ENCODE measurements at places on chromosomes 6 and 20. TPM values are rescaled to one million over a fixed set of nuclear protein-coding genes. Genes with fewer than 3 reads are reported as not detected.

The SLC17A1 gene
- total RNA-seq = not detected

The SNX5 gene
- total RNA-seq = 298 TPM

The ZNF341 gene
- total RNA-seq = 3.0 TPM

The MED20 gene
- 31.5 TPM for total RNA-seq

The KIF25 gene
- not detected for total RNA-seq

The PAX1 gene
- total RNA-seq = not detected

The CD40 gene
- 12.1 TPM for total RNA-seq

The MTG2 gene
- 31.5 TPM for total RNA-seq

The DBNDD2 gene
- total RNA-seq = not detected

The HRH3 gene
- not detected for total RNA-seq

The IMPG1 gene
- total RNA-seq = not detected

The UNC93A gene
- total RNA-seq = not detected

The HTR1E gene
- total RNA-seq = not detected

The RNGTT gene
- 33.2 TPM for total RNA-seq

GRCh38 chr6:51678274-51678673 is 409.1 kb downstream of the PKHD1 start:
- no peaks in the 10 kb centered on the region for H3K27me3 ChIP-seq
- no peak overlapping the region for H3K27ac ChIP-seq
- H3K4me3 ChIP-seq = no peak overlapping the region
- DNase-seq = no peak
- H3K36me3 ChIP-seq = no peaks in the 10 kb centered on the region
- no peaks in the 10 kb centered on the region for H3K4me1 ChIP-seq

DNA sequence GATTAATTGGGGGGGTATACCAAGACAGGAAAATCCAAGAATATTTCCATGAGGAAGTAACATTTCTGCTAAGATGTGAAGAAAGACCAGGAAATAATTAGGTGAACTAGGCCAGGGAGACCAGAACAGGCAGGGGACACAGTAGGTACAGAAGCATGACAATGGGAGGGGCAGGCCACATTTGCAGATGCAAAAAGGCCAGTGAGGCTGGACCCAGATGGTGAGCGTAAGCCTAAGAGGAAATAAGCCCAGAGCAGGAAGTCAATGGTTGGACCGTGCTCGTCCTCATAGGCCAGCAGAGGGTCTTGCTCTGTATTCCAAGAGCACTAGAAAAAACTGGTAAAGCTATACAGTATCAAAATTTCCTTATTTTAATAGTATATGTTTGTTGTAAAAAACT is 9.4 kb downstream of the CEP162 start:
- no peak for DNase-seq
- H3K27me3 ChIP-seq = no peaks in the 10 kb centered on the region
- H3K36me3 ChIP-seq = no peaks in the 10 kb centered on the region
- H3K4me3 ChIP-seq = no peak overlapping the region
- no peak overlapping the region for H3K27ac ChIP-seq

GRCh38 chr6:28264834-28265401 is 2.0 kb upstream of the ZSCAN26 start:
- no peaks in the 10 kb centered on the region for H3K27me3 ChIP-seq
- H3K4me3 ChIP-seq = no peak overlapping the region
- no peak overlapping the region for H3K27ac ChIP-seq

GRCh38 chr6:33279971-33280511 is 3.1 kb downstream of the B3GALT4 start:
- no peaks in the 10 kb centered on the region for H3K27me3 ChIP-seq
- peaks cover 43% of the 10 kb centered on the region for H3K4me1 ChIP-seq
- no peak overlapping the region for H3K27ac ChIP-seq
- H3K4me3 ChIP-seq = no peak overlapping the region
- peak; percentile 56 for DNase-seq
- H3K36me3 ChIP-seq = peaks cover 21% of the 10 kb centered on the region

- H3K27ac ChIP-seq = no peak overlapping the region
- no peaks in the 10 kb centered on the region for H3K4me1 ChIP-seq
- no peak for DNase-seq
- H3K36me3 ChIP-seq = no peaks in the 10 kb centered on the region
- H3K4me3 ChIP-seq = no peak overlapping the region
Observed at GRCh38 chr6:136609873-136610706, 59.9 kb upstream of the MAP7 start.

GRCh38 chr6:148311966-148312669 is 30.5 kb upstream of the SASH1 start:
- no peaks in the 10 kb centered on the region for H3K27me3 ChIP-seq
- H3K36me3 ChIP-seq = no peaks in the 10 kb centered on the region
- no peak overlapping the region for H3K4me3 ChIP-seq
- DNase-seq = no peak
- no peaks in the 10 kb centered on the region for H3K4me1 ChIP-seq

- H3K27me3 ChIP-seq = no peaks in the 10 kb centered on the region
- H3K27ac ChIP-seq = no peak overlapping the region
- H3K4me3 ChIP-seq = no peak overlapping the region
- no peaks in the 10 kb centered on the region for H3K4me1 ChIP-seq
- no peaks in the 10 kb centered on the region for H3K36me3 ChIP-seq
Observed at GRCh38 chr6:70312165-70312745, 9.4 kb upstream of the COL9A1 start.

DNA sequence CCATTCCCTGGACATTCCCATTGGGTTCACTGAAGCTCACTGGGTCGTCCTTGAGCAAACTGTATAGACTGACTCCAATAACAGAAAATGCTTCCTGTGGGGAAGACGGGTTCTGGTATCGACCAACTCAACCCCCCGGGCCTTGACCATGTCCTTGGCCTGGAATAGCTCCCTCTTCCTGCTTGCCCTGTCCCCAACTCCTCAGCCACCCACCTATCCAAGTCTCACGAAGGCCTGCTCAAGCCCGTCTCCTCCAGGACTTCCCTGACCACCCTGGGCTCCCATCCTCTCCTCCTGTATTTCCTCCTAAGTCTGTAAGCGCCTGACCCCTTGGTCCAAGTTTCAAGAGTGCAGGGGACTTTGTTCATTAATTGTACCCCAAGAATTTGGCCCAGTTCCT is 2.8 kb upstream of the HMGA1 start:
- no peaks in the 10 kb centered on the region for H3K27me3 ChIP-seq
- H3K4me1 ChIP-seq = peaks cover 17% of the 10 kb centered on the region
- DNase-seq = no peak
- H3K36me3 ChIP-seq = peaks cover 6% of the 10 kb centered on the region
- H3K4me3 ChIP-seq = no peak overlapping the region
- H3K27ac ChIP-seq = no peak overlapping the region

DNA sequence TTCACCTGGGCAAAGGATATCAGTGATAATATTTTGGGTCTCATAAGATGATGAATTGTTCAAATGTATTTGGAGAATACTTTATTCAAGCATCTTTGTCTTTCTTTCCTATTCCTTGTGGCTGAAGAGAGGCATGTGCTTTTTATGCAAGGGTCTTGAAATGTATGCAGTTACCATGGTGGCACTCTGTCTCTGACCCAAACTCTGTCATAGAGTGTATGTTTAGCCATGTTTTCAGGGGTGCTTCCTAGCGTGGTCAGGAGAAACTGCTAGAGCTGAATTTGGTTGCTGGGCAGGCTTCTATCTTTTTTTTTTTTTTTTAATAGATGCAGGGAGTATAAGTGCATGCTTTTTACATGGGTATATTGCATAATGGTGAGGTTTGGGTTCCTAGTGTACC is 15.4 kb downstream of the UST start:
- no peak overlapping the region for H3K27ac ChIP-seq
- DNase-seq = no peak
- H3K4me3 ChIP-seq = no peak overlapping the region
- peaks cover 2% of the 10 kb centered on the region for H3K27me3 ChIP-seq
- H3K4me1 ChIP-seq = peaks cover 27% of the 10 kb centered on the region
- H3K36me3 ChIP-seq = no peaks in the 10 kb centered on the region

- H3K36me3 ChIP-seq = no peaks in the 10 kb centered on the region
- H3K4me1 ChIP-seq = peaks cover 15% of the 10 kb centered on the region
- DNase-seq = peak; percentile 72
- peak overlapping the region; percentile 78 for H3K4me3 ChIP-seq
- H3K27me3 ChIP-seq = no peaks in the 10 kb centered on the region
Observed at GRCh38 chr6:35343092-35343834, 905 bp downstream of the PPARD start.

DNA sequence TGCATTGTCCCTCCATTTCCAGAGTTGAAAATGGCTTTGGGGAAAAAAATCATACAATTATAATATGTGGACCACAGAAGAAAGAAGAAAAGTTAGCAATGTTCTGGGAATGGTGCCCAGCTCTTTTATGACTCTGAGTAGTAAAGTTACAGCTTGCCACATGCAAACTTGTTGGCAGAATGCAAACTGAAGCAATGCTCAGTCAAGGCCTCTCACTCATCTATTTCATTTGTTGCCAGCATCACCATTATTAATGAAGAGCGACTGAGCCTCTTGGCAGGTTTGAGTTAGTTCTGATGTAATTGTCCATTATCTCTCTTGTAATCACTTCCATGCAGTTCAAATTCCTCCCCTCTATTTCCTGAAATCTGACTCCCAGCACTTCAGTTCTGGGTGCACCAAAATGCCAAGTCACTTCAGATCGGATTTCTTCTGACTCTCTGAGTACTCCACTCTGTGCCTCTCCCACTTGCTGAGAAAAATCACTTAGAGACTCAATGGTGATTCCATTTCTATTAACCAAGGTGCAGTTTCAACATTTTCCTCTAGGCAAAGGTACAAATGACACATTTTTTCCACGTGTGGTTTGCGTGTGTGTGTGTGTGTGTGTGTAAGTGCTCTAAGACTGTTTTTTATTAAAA is 154.4 kb upstream of the STMND1 start:
- H3K36me3 ChIP-seq = no peaks in the 10 kb centered on the region
- no peak overlapping the region for H3K27ac ChIP-seq
- no peaks in the 10 kb centered on the region for H3K4me1 ChIP-seq
- DNase-seq = no peak

DNA sequence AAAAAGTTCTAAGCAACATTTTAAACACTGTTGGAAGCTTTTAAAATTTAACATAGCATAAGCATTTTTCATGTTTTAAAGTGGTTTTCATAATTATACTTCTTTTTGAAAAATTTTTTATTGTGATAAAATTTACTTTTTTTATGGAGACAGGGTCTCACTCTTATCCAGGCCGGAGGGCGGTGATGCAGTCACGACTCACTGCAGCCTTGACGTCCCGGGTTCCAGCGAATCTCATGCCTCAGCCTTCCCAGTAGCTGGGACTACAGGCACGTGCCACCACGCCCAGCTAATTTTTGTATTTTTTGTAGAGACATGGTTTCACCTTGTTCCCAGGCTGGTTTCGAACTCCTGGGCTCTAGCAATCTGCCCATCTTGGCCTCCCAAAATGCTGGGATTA is 46.1 kb upstream of the TULP4 start:
- H3K4me3 ChIP-seq = no peak overlapping the region
- H3K4me1 ChIP-seq = peaks cover 54% of the 10 kb centered on the region
- H3K27me3 ChIP-seq = no peaks in the 10 kb centered on the region

GRCh38 chr6:3775847-3776246 is 24.3 kb upstream of the PXDC1 start:
- H3K27ac ChIP-seq = no peak overlapping the region
- no peaks in the 10 kb centered on the region for H3K36me3 ChIP-seq
- DNase-seq = no peak
- no peaks in the 10 kb centered on the region for H3K4me1 ChIP-seq
- no peaks in the 10 kb centered on the region for H3K27me3 ChIP-seq
- no peak overlapping the region for H3K4me3 ChIP-seq

DNA sequence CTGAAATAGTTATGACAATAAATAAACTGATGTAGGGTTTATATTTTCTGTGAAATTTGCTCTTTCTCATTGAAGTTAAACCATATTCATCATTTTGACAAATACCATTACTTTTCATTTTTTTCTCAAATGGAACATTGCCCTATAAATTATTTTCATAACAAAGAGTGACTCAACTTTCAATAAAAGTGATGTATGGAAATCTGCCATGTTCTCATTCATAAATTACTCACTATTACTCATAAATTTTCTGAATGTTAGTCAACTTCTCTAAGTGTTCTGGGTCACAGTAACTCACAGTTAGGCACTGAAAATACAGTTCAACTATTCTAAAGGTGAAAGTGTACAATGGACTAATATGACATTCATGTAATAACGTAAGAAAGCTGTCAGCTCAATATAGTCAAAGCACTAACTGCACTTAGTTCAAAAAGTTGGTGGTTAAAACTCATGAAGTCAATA is 19.0 kb upstream of the STX11 start:
- H3K36me3 ChIP-seq = no peaks in the 10 kb centered on the region
- no peaks in the 10 kb centered on the region for H3K4me1 ChIP-seq
- no peaks in the 10 kb centered on the region for H3K27me3 ChIP-seq
- no peak overlapping the region for H3K4me3 ChIP-seq
- H3K27ac ChIP-seq = no peak overlapping the region

- H3K36me3 ChIP-seq = no peaks in the 10 kb centered on the region
- H3K27me3 ChIP-seq = no peaks in the 10 kb centered on the region
- H3K4me3 ChIP-seq = no peak overlapping the region
- no peak overlapping the region for H3K27ac ChIP-seq
- H3K4me1 ChIP-seq = no peaks in the 10 kb centered on the region
Observed at GRCh38 chr6:161536224-161536630, 262.4 kb upstream of the AGPAT4 start.

DNA sequence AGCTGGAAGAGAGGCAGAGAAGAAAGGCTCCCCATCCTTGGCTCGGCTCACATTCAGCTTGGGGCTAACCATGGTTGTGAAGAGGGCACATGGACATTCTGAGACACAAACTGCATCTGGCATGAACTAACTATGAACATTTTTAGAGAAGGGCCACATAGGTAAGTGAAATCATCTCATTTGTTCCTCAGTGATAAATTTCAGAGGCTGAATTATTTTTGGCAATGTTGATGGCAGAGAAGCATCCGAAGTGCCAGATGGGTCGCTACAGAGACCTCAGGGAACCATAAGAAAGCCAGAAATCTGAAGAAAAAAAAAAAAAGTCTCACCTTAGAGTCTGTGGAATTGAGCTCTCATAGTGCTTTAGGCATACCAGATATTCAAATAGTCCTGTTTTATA is 49.2 kb upstream of the FABP7 start:
- no peak for DNase-seq
- no peaks in the 10 kb centered on the region for H3K36me3 ChIP-seq
- H3K27ac ChIP-seq = no peak overlapping the region
- H3K4me3 ChIP-seq = no peak overlapping the region

DNA sequence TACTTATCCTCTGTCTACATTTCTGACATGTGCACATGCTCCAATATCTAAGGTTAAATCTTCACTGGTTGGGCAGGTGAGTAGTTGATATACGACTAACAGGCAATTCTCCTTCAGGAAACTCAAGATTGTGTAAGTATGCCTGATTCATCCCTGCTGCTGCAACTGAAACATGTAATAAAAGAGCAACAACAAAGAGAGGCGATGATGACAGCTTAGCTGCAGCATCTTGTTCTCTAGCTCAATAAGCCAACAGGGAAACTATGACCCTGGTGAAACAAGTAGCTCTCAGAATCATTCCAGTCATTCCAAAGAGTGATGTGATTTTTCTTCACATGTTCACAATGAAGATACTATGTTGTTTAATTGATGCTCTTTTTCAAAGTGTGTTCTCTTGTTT is 74.4 kb downstream of the ELOVL4 start:
- no peak for DNase-seq
- peaks cover 9% of the 10 kb centered on the region for H3K4me1 ChIP-seq
- H3K27me3 ChIP-seq = 0 out of 2 replicates have a peak, but pooled peaks cover 4% of the 10 kb centered on the region
- no peaks in the 10 kb centered on the region for H3K36me3 ChIP-seq

Data from Karpas-422 (cell line).